ENCODE measurements at places on chromosomes 4 and X.

DNA sequence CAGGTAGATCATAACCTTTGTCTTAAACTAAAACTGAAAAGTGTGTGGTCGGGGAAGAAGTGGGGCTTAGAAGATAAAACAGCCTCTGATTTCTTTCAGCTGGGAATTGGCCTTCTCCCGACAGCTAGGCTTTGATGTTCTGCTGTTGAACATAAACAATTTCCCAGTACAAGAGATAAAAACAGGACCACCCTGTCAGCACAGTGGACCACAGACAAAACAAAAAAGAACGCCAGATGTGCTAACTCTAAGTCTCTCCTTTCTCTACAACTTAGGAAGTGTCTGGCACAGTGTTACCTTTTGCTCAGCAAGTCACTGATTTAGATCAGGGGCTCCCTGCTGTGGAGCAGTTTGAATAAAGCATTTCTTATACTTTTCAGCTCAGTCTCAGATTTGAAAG is 87.5 kb upstream of the UXT start:
- DNase-seq = no peak

- DNase-seq = no peak
Measured at GRCh38 chr4:37241647-37242046, 2.9 kb upstream of the NWD2 start.

- DNase-seq = no peak
Measured at GRCh38 chr4:73414936-73415271, 10.8 kb downstream of the ALB start.

DNA sequence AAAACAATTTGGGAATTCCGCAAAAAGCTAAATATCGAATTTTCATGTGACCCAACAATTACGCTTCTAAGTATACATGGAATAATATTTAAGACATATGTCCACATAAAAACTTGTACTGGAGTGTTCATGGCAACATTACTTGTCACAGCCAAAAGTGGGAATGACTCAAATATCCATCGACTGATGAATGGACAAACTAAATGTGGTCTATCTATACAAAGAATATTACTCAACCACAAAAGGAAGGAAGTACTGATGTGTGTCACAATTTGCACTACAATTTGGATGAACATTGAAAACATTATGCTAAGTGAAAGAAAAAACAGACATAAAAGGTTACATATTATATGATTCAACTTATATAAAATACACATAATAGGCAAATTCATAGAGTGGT is 71.9 kb downstream of the AFF2 start:
- DNase-seq = peak; percentile 76

GRCh38 chr4:40247350-40247749 is 50.5 kb downstream of the RHOH start:
- DNase-seq = no peak

GRCh38 chrX:151982222-151982621 is 7.7 kb upstream of the GABRE start:
- DNase-seq = no peak

DNA sequence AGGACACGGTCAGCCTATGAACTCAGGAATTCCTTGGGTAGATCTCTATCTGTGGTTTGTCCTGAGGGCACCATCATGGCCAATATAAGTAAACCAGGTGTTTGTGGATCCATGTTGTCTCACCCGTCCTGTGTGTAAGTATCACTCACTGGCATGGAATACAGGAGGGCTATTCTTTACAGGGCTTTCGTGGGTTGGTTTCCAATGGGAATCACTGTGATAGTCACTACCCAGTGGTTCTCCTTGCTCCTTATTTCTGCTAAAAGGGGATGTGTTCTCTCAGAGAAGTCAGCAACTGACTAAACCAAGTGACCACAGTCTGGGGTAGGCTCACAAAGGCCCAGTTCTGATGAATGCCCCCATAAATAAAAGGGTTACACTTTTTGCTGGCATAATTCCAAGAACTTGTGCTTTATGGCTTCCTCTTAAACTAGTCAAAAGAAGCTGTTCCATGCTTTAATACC is 236.7 kb upstream of the JADE1 start:
- DNase-seq = no peak

DNA sequence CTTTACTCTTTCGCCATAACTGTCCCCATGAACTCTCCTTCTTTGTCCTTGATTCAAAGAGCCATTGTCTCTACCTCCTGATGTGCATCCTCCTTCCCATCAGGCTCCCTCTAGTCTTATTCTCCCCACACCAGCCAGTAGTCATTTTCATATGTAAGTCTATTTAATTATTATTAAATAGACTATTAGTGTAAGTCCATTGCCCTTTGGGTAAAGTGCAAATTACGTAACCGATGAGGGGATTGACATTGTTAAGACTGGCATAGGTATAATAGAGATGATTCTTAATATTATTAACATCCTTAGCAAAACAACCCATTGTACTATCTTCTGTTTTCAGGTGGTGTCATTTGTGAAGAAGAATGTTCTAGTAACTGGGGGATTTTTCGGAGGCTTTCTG is 16.7 kb downstream of the CMC4 start:
- DNase-seq = no peak

DNA sequence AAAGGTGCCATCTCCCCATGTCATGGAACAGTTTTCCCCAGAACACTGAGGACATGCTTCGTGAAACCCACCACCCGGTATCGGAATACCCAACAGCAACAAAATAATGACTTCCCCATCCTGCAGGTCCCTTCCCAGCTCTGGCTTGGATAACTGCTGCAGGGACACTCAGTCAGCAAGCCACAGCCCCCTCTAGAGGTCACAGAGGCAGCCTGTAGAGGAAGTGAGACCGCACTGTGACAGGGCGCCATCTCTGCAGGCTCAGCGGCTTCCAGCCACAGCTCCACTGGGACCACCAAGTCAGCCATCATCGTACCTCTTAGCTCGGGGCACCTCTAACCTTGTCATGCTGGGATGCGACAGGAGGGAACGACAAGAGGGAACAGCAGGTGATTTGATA is 315.9 kb downstream of the LDB2 start:
- no peak for DNase-seq

- DNase-seq = no peak
Measured at GRCh38 chr4:69156913-69157312, 57.6 kb downstream of the UGT2B11 start.

DNA sequence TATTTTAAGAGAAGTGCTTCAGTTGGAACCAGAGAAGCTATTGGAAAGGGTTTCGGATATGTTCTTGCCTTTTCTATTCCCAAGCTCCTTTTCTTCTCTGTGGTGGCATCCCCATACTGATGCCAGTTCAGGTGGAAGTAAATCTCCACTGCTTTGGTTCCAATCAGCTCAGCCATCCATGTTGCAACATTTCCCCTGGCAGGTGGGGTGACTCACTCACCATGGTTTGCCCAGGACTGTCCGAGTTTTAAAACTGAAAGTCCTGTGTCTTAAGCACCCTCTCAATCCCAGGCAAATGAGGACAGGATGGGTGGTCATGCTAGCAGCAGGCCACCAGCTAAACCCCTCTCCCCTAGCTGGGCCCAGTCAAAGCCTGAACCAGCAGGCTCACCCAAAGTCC is 15.1 kb downstream of the RAI2 start:
- no peak for DNase-seq

- no peak for DNase-seq
Measured at GRCh38 chrX:39721566-39722279, 376.0 kb downstream of the BCOR start.

Data from AML-193 (cell line).